Glomerular endothelial cell (primary cell): ENCODE measurements at places on chromosomes 12 and 14. TPM values are rescaled to one million over a fixed set of nuclear protein-coding genes. Genes with fewer than 3 reads are reported as not detected.

- no peak for DNase-seq
These were observed 30.6 kb downstream of the WIF1 start for GRCh38 chr12:65090461-65090860.

- no peak for DNase-seq
These were observed 1.3 kb downstream of the TEAD4 start for GRCh38 chr12:2960390-2960956.

DNA sequence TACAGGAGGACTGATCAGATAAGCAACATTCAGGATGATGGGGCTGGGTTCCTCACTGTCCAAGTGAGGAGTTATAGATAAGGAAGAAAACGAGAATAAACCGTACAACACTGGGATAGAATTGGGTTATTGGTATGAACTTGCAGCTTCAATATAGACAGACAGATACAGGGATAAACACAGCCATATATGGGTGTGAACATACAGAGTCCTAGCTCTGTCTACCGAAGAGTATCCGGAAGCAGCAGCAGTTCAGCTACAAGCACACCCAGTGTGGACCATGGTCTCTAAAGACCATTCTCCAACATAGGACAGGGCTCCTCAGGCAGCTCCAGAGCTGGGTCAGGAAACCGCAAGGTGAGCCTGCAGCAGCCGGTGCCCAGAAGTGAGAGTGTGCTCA, 40.8 kb downstream of the CDC42BPB start:
- DNase-seq, result no peak

GRCh38 chr14:92729634-92730358, 18.6 kb downstream of the LGMN start:
- DNase-seq, result no peak

BCL2L14 gene
- not detected in 2 replicates for total RNA-seq

DNA sequence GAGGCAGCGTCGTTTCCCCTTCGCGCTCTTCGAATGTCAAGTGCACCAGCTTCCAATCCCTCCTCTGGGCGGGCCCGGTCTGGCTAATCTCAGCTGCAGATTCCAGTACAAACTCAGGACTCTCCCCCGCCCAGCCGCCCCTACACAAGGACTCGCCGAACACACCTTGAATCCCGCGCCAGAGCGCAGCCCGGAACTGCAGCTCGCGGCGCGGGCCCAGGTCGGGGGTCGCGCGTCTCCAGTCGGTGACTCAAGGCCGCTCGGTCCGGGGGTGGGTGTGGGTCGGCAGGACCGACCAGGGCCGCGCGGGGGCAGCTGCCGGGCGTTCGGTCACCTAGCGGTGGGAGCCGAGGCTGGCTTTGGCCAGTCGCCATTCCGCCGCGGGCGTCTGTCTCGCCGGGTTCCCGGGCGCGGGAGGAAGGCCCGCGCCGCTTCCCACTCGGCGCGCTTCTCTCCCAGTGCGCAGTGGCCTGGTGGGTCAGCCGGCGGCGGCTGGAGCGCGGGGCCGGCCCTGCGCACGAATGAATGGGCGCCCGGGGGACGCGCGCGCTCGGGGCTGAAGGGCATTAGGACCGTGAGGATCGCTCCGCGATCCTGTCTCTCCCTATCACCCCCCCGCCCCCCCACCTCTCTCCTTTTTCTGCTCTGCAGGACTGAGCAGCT, at the start of gene GALNT16:
Gene GALNT16, plus strand, starts transcription at position 632 of the 663 bp plus-strand sequence. CDS start 133 bp downstream, outside the sequence.
- no peak for DNase-seq
